ENCODE measurements at places on chromosomes 3 and 15.

DNA sequence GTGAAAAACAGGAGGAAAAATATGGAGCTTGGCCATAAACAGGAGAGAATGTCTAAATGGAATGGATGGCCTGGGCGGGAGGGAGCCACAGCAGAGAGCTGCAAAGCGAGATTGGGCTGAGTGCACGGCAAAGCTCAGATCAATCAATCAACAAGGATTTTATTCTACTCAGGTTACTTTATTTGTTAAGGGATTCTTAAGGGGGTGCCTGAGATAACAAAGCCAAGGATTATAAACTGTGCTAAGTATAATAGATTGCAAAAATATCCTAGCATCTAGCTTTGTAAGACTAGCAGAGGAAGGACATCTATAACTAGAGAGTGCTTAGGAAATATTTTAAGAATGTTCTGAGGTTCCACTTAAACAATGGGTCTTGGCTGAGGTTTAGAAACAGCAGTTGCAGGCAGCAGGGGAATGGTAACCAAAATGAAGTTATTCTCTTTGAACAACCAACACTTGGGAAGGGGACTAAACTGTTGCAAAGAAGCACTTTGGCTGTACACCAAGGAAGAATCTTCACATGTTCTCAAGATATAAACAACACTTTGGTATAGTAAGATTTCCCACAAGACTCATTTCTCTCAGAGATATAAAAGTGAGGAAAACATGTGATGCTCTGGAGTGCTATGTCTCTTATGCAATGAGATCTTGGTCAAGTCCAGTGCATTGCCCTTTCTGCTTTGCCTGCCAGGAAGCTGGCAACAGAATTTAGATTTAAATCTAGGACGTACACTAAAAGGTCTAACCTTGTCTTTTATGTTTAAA lies 35.5 kb downstream of the TMEM212 start:
- DNase-seq = no peak

DNA sequence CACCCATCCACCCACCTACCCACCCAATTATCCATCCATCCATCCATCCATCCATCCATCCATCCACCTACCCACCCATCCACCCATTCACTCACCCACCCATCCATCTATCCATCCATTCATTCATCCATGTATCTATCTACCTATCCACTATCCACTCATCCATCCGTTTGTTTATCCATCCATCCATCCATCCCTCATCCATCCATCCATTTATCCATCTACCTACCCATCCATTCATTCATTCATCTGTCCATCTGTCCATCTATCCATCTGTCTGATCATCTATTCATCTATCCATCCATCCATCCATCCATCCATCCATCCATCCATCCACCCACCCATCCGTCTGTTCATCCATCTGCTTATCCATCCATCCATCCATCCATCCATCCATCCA lies 65.7 kb downstream of the FBLN2 start:
- DNase-seq = no peak

DNA sequence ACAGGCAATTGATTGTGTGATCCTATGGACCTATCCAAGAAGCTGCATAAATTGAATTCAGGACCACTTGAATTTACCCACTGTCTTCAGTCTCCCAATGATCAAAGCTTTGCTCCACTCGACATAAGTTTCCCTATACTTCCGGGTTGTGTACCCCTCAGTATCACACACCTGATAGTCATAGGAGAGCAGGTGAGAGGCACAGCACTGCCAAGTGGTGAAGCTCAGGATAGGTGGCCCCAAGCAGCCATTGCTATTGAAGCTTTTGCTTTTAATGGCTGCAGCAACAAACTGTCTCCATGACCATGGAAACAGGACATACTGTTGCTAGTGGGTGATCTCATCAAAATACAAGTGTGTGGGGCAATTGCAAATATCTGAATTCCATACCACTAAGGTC lies 27.7 kb downstream of the GASK1A start:
- DNase-seq = no peak

DNA sequence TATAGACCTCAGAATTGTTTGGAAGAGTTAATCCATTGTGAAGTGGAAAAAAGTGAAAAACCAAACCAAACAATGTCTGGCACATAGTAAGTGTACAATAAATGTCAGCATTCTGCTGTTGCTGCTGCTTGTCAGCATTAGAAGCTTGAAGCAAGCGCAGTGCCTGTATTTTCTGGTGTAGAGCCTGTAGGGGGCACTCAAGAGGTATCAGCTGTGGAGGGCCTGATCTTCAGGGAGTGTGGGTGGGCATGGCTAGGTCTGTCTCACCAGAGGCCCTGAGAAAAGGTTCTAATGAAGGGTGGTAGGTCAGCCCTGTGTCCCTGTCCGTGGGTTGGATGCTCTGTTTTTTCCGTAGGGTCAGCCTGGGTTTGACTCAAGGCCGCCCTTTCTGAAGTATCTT lies 3.6 kb downstream of the ADAMTSL3 start:
- no peak for DNase-seq

DNA sequence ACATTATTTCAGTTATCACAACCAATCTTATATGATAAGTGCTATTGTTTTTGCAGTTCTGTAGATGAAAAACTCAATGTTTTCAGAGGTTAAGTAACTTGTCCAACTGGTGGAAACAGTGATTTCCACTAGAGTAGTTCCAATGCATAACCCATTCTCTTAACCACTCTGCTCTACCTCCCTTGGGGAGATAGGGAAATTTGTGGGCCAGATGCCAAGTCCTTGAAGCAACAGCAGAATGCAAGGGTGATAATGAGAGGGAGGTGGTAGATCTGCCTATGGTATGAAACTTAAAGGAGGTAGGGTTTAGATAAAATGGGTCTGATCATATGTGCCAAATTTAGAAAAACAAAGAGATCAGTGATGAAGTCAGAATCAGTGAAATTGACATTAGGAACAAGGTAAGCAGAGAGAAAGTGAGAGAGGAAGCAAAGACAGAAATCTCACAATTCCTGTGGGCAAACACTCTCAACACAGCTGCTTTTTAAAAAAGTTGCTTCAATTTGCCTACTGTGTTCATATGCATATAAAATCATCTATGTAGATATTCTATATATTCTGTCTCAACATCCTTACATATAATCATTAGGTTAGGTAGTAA lies 50.5 kb upstream of the UBP1 start:
- no peak for DNase-seq

DNA sequence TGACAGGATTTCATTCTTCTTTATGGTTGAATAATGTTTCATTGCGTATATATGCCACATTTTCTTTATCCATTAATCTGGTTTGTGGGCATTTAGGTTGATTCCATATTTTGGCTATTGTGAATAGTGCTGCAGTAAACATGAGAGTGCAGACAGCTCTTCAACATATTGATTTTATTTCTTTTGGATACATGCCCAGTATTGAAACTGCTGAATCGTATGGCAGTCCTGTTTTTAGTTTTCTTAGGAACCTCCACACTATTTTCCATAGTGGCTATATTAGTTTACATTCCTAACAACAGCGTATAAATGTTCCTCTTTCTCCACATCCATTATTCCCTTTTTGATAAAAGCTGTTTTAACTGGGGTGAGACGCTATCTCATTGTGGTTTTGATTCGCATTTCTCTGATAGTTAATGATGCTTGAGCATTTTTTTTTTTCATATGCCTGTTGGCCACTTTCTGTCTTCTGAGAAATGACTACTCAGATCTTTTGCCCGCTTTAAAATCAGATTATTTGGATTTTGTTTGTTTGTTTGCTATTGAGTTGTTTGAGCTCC lies 21.7 kb downstream of the AQP9 start:
- DNase-seq = no peak

DNA sequence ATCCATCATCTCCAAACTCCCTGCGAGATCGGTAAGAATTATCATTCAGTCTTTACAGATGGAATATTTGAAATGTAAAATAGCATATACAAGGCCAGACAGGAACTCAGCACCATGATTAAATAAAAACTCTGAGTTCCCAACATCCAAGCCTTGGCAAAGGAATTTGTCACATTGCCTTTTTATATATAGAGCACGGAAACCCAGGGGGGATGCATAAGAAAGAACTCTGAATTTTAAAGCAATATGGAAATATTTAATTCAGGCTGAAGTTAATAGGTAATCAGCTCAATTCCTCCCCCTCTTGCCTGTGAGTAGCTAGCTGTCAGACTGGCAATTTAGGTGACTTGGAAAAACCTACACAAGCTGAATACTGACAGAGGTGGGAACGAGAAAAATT lies 217.9 kb upstream of the KCNMB2 start:
- no peak for DNase-seq

- peak; percentile 65 for DNase-seq
Observed at GRCh38 chr15:90086868-90087268, 15.4 kb downstream of the IDH2 start.

DNA sequence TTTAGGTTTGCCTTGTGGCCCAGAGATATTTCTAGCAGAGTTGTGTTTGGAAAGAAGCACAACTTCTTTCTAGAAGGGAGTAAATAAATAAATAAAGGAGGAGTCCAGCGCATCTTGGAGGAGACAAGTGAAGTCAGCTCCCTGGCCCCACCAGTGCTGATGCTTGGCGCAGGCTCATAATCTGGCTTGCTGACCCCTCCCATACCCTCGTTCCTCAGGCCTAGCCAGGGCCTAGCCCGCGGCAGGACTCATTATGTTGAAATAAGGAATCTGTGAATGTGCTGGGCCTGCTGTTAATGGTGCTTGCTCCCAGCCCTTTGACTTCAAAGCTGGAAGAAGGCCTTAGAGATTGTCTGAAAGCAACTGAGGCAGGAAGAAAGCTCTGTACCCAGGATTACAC lies 3.1 kb downstream of the ZNF710 start:
- DNase-seq = no peak

GRCh38 chr3:17430582-17430981 lies 311.8 kb downstream of the TBC1D5 start:
- DNase-seq = no peak

- DNase-seq = no peak
Observed at GRCh38 chr15:96538491-96538890, 208.0 kb downstream of the NR2F2 start.

GRCh38 chr15:40313531-40314398 lies 6.0 kb upstream of the PLCB2 start:
- no peak for DNase-seq

- DNase-seq = no peak
Observed at GRCh38 chr15:64162478-64162868, 349 bp downstream of the PPIB start.

- no peak for DNase-seq
Observed at GRCh38 chr3:191342411-191342810, 12.1 kb upstream of the UTS2B start.

DNA sequence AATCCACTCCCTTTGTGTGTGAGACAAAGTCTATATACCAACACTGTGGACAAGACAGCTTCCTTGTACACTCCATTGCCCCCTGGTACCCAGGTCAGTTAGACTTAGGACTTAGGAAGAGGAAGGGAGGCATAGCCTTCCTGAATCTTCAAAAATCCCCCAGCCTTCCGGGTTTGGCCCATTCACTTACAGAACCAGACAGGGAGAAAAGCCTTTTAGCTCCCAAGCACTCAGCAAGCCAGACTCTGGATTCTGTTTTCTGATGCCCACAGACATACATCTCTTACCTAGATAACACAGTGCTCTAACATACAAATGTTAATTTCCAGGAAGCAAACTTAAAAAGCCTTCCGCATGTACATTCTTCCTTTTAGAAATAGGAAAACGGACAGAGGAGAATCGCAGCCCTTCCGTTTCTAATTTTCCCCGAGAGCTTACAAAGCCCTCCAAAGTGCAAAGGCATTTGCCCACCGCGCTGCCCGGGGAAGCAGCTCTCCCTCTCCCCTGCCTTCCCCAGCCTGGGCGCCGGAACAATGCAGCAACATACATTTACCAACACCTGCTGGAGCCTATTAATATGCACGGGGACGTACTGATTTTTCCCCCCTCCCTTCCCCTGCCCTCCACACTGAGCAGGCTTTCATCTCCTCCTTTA lies 442.0 kb downstream of the MAGI1 start:
- DNase-seq = no peak

- no peak for DNase-seq
Observed at GRCh38 chr3:177835008-177835407, 637.7 kb upstream of the TBL1XR1 start.

GRCh38 chr15:38603672-38604071 lies 39.1 kb upstream of the RASGRP1 start:
- no peak for DNase-seq

GRCh38 chr15:44087578-44088465 lies 107.2 kb downstream of the FRMD5 start:
- DNase-seq = no peak

- DNase-seq = no peak
Observed at GRCh38 chr15:27410996-27411605, 440.1 kb downstream of the GABRG3 start.

GRCh38 chr15:23565395-23566070 lies at the start of gene MKRN3:
Gene MKRN3, plus strand, starts transcription at chr15:23565674. Its CDS starts 109 bp downstream, at chr15:23565783.
- peak; percentile 29 for DNase-seq

DNA sequence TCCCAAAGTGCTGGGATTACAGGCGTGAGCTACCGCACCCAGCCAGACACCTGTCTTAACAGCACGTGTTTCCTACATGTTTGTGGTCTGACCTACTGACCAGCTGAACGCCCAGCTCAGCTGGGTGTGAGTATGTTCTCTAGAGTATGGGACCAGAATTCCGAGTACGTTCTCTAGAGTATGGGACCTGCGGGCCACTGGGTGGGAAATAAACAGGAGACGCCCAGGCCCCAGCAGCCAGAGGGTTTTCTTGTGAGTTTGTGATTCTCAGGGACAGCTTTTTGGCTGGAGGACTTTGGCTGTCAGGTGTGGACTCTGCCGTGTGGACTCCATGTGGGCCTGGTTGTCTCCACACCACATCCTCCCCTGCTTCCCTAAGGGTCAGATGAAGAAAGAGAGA lies 87.3 kb downstream of the CHRD start:
- no peak for DNase-seq

GRCh38 chr3:179608931-179609720 lies 4.5 kb downstream of the NDUFB5 start:
- DNase-seq = peak; percentile 81

DNA sequence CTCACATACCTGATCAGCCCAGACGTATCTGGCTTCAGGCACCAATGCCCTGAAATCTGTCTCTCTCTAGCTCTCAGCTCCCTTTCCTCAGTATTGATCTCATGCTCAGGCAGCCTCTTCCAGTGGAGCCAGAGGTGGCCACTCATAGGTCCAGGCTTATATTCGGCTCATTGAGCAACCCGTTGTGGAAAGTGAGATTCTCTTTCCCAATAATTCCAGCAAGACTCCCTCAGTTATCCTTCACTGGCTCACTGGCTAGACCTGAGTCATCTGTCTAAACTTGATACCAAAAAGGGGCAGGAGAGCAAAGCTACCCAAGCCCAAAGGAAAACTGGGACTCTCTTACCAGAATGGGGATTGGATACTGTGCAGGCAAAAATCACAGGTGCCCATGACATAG lies 33.4 kb upstream of the FRMD4B start:
- DNase-seq = no peak
